ENCODE measurements at places on chromosomes 4 and X.

GRCh38 chr4:78542373-78542772, 9.2 kb upstream of the ANXA3 start:
- no peaks in the 10 kb centered on the region for H3K4me1 ChIP-seq
- no peak overlapping the region for H3K27ac ChIP-seq
- H3K27me3 ChIP-seq, result peaks cover 16% of the 10 kb centered on the region
- H3K36me3 ChIP-seq, result no peaks in the 10 kb centered on the region

- H3K4me3 ChIP-seq, result no peak overlapping the region
- DNase-seq, result no peak
Observed at GRCh38 chrX:113551919-113552318, 711.3 kb upstream of the AMOT start.

DNA sequence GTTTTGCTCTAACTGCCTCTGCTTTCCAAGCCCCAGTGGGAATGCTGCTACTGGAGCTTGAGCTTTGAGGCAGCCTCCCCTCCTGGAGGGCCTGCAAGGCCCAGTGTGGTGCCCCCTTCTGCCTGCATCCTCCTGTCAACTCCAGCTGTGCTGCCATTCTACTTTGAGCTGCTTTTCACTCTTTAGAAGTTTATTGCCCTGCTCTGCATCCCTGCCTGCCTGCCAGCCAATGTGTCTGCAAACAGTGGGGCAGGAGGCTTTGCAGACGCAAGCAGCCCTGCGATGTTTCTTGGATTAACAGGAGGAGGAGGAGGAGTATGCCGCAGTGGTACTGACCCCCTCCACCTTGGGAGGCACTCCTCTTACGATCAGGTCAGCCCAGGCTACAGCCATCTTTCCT, 16.4 kb downstream of the TMEM31 start:
- peaks cover 4% of the 10 kb centered on the region for H3K27me3 ChIP-seq
- H3K36me3 ChIP-seq, result no peaks in the 10 kb centered on the region
- no peak for DNase-seq
- H3K4me3 ChIP-seq, result no peak overlapping the region
- peaks cover 3% of the 10 kb centered on the region for H3K4me1 ChIP-seq

GRCh38 chr4:174037049-174037448, 246.4 kb downstream of the FBXO8 start:
- H3K4me1 ChIP-seq, result no peaks in the 10 kb centered on the region
- no peak overlapping the region for H3K27ac ChIP-seq
- DNase-seq, result no peak
- H3K36me3 ChIP-seq, result no peaks in the 10 kb centered on the region
- no peak overlapping the region for H3K4me3 ChIP-seq

- no peaks in the 10 kb centered on the region for H3K4me1 ChIP-seq
- no peak for DNase-seq
- no peak overlapping the region for H3K27ac ChIP-seq
- no peaks in the 10 kb centered on the region for H3K27me3 ChIP-seq
Observed at GRCh38 chr4:11165052-11165451, 263.6 kb downstream of the HS3ST1 start.

GRCh38 chr4:168101026-168101425, 8.7 kb downstream of the ANXA10 start:
- H3K27ac ChIP-seq, result no peak overlapping the region
- no peak overlapping the region for H3K4me3 ChIP-seq
- H3K27me3 ChIP-seq, result no peaks in the 10 kb centered on the region
- H3K4me1 ChIP-seq, result no peaks in the 10 kb centered on the region
- H3K36me3 ChIP-seq, result no peaks in the 10 kb centered on the region

GRCh38 chrX:10859353-10859752, 239.0 kb upstream of the MID1 start:
- H3K36me3 ChIP-seq, result no peaks in the 10 kb centered on the region
- H3K4me3 ChIP-seq, result no peak overlapping the region
- DNase-seq, result no peak
- no peak overlapping the region for H3K27ac ChIP-seq

DNA sequence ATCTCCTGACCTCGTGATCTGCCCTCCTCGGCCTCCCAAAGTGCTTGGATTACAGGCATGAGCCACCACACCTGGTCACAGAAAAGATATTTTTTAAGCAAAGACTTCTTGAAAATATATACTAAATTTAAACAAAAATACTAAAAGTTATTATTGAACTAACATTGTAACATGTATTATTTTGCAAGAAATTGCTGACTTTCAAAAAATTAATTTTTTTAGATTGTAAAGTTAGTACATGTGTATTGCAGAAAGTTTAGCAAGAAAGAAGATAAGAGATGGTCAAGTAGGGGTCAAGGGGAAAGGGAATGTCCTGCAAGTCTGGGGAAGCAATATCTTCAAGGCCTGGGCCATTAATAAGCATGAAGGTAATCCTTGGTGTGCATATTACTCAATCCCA, 54.3 kb upstream of the HPGDS start:
- no peak overlapping the region for H3K4me3 ChIP-seq
- H3K36me3 ChIP-seq, result no peaks in the 10 kb centered on the region
- H3K27me3 ChIP-seq, result no peaks in the 10 kb centered on the region
- no peaks in the 10 kb centered on the region for H3K4me1 ChIP-seq
- no peak overlapping the region for H3K27ac ChIP-seq
- DNase-seq, result no peak

GRCh38 chrX:41289095-41289494, 44.9 kb upstream of the DDX3X start:
- no peaks in the 10 kb centered on the region for H3K4me1 ChIP-seq
- no peak overlapping the region for H3K4me3 ChIP-seq
- no peaks in the 10 kb centered on the region for H3K36me3 ChIP-seq
- no peak for DNase-seq

DNA sequence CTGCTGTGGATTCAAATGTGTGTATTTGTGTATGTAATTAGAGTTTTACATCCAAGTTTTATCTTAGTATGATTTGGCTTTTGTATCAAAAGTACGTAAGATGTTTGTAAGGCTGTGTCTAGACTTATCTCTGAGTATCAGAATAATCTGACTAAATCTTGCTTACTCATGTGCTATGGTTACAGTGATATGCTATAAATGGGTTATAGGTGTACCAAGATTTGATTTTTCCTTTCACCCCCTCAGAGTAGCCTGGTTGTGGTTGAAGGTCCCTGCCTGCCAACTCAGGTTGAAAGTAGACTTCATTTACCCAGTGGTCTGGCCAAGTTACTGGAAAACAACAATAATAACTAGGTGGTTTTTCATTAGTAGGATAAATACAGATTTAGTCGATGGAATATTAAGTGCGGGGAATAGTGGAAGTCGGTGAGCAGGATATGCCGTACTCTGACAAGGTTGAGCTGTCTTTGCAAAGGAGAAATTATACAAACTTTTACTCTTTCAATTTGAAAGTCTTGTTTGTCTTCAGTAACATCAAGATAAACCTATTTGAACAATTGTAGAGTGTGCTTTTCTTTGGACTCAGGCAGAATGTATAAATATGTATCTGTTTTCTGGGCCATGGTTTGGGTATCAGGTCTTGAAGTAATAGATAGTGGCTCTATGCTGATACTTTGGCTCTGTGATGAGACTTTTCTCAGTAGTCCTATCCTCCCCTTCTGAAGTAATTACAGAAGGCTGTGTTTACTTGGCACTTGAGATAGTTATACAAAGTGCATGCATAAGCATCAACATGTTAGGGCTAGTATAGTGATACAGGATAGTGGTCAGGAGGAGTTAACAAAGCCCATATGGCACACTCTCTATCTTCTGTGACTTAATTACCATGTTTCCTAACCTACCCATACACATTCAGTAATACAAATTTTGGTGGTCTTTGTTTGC, 23.7 kb downstream of the BMP2K start:
- no peaks in the 10 kb centered on the region for H3K4me1 ChIP-seq
- no peak for DNase-seq
- no peaks in the 10 kb centered on the region for H3K27me3 ChIP-seq
- no peak overlapping the region for H3K27ac ChIP-seq
- H3K4me3 ChIP-seq, result no peak overlapping the region
- peaks cover 5% of the 10 kb centered on the region for H3K36me3 ChIP-seq

- H3K4me3 ChIP-seq, result no peak overlapping the region
- H3K36me3 ChIP-seq, result peaks cover 87% of the 10 kb centered on the region
- H3K27ac ChIP-seq, result peak overlapping the region; percentile 49
- no peak for DNase-seq
- peaks cover 80% of the 10 kb centered on the region for H3K4me1 ChIP-seq
Observed at GRCh38 chr4:102606846-102607450, 105.8 kb downstream of the NFKB1 start.

- no peak overlapping the region for H3K4me3 ChIP-seq
- H3K36me3 ChIP-seq, result no peaks in the 10 kb centered on the region
- H3K27ac ChIP-seq, result no peak overlapping the region
- no peaks in the 10 kb centered on the region for H3K4me1 ChIP-seq
- H3K27me3 ChIP-seq, result no peaks in the 10 kb centered on the region
- DNase-seq, result no peak
Observed at GRCh38 chrX:38578167-38578566, 16.8 kb downstream of the TSPAN7 start.

- H3K27ac ChIP-seq, result no peak overlapping the region
- DNase-seq, result no peak
- H3K4me3 ChIP-seq, result no peak overlapping the region
- peaks cover 18% of the 10 kb centered on the region for H3K4me1 ChIP-seq
Observed at GRCh38 chrX:11117745-11118144, 6.6 kb downstream of the HCCS start.

- no peaks in the 10 kb centered on the region for H3K36me3 ChIP-seq
- H3K27ac ChIP-seq, result no peak overlapping the region
- H3K4me3 ChIP-seq, result no peak overlapping the region
- no peak for DNase-seq
- H3K27me3 ChIP-seq, result peaks cover 4% of the 10 kb centered on the region
- H3K4me1 ChIP-seq, result peaks cover 4% of the 10 kb centered on the region
Observed at GRCh38 chr4:151426513-151426912, 17.5 kb downstream of the FHIP1A start.

DNA sequence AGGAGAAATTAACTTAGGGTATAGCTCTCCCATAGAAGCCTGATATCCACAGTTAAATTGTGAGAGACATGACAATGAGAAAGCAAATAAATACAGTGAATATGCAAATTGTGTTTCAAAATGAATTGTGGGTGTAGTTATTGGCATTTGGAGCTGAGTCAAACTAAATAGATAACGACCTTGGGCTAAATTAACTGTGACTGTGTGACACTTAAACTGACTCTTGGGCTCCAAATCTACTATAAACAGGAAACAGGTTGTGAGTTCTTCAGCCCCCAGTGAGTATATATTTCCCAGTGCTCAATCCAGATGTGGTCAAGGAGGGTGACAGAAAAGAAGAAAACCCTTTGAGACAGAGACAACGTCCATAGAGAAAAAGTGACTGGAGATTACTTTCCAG, 11.3 kb upstream of the MAGEA10 start:
- DNase-seq, result no peak
- no peaks in the 10 kb centered on the region for H3K36me3 ChIP-seq
- no peak overlapping the region for H3K27ac ChIP-seq

- DNase-seq, result no peak
- no peak overlapping the region for H3K27ac ChIP-seq
- no peaks in the 10 kb centered on the region for H3K4me1 ChIP-seq
- no peak overlapping the region for H3K4me3 ChIP-seq
- H3K36me3 ChIP-seq, result no peaks in the 10 kb centered on the region
- H3K27me3 ChIP-seq, result peaks cover 14% of the 10 kb centered on the region
Observed at GRCh38 chr4:1099270-1099669, 14.1 kb downstream of the RNF212 start.

DNA sequence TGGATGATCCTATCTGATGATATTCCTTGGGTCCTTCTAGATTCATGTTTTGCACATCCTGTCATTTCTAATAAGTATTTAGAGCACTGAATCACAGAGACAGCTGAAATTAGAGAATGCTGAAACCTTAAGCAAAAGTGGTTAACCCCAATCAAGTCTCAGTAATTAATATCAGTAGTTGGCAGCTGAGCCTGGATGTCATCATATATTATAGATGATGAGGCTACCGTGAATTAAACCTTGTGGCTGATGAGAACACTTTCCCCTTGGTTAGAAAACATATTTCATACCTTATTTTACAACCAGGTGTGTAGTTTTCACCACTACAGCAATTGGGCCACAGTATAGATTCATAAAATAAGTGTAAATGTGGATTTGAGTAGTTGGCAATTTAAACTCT, 499.0 kb downstream of the PDGFC start:
- H3K4me1 ChIP-seq, result no peaks in the 10 kb centered on the region
- no peak overlapping the region for H3K4me3 ChIP-seq
- H3K27me3 ChIP-seq, result no peaks in the 10 kb centered on the region
- H3K36me3 ChIP-seq, result no peaks in the 10 kb centered on the region
- no peak overlapping the region for H3K27ac ChIP-seq

DNA sequence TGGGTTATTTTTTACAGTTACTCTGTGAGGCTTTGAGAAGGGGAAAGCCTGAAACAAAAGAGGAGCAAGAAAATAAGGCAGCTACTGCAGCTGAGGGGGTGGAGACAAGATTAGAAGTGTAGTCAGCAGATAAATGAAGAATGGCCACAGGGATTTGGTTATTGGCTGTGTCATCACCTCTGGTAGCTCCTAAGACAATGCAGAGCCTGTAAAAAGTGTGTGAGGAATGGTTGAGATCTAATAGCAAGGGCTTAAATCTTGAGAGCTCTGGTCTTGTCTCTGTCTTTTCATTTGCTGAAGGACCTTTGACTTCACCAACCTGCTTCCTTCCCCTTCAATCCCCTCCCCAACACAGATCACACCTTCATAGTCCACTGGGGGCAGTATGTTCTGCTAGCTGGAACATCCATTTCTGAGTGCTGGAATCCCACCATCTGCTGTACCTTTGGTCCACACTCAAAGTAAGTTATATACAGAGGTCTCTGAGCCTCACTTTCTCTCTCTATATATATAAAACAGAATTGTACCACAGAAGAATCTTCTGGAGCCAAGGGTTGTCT, 213.7 kb upstream of the ZIC3 start:
- no peak overlapping the region for H3K27ac ChIP-seq
- H3K4me1 ChIP-seq, result no peaks in the 10 kb centered on the region
- H3K27me3 ChIP-seq, result no peaks in the 10 kb centered on the region
- no peaks in the 10 kb centered on the region for H3K36me3 ChIP-seq

GRCh38 chrX:74119016-74119910, 184.7 kb upstream of the ZCCHC13 start:
- H3K36me3 ChIP-seq, result no peaks in the 10 kb centered on the region
- DNase-seq, result no peak
- H3K27me3 ChIP-seq, result no peaks in the 10 kb centered on the region
- no peak overlapping the region for H3K4me3 ChIP-seq

GRCh38 chr4:3340700-3341083, 47.9 kb downstream of the RGS12 start:
- DNase-seq, result no peak
- peaks cover 9% of the 10 kb centered on the region for H3K4me1 ChIP-seq
- no peak overlapping the region for H3K27ac ChIP-seq
- no peaks in the 10 kb centered on the region for H3K27me3 ChIP-seq
- no peaks in the 10 kb centered on the region for H3K36me3 ChIP-seq

DNA sequence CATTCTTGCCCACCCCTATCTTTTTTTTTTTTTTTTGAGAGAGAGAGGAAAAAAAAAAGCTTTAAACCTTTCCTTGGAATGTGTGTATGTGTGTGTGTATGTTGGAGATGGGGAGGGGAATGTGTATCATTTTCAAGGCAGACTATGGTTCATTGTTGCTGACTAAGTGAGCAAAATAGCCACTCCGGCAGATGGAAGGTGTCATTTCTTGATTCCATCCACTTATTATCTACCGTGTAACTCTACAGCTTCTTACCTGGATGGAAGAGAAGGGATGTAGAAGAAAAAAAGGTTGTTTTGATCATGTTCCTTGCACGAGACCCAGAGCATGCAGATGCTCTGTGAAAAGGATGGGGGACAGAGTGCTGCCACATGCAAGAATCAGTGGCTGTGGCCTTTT, 5.9 kb upstream of the GK2 start:
- H3K36me3 ChIP-seq, result no peaks in the 10 kb centered on the region
- H3K27me3 ChIP-seq, result no peaks in the 10 kb centered on the region
- no peak overlapping the region for H3K27ac ChIP-seq
